ENCODE measurements at places on chromosomes 2 and 18.

DNA sequence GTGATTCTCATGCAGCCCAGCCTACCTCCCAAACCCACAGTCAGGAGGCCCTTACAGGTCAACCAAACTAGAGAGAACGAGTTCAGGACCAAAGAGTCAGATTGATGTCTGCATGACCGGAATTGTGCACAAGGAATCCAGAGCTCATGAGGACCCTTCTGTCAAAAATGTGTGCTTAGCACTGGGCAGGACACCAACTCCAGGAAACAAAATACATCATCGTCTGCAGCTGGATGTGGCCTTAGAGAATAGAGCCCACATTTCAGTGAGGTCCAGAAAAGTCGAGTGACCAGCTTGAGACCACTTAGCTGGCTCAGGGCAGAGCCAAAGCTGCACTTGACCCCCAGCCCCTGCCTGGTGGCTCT lies 3.2 kb downstream of the TNS1 start:
- no peak for DNase-seq

GRCh38 chr2:159078443-159078842 lies 110.0 kb downstream of the TANC1 start:
- DNase-seq, result no peak

- no peak for DNase-seq
Observed at GRCh38 chr2:85503168-85503850, 35.7 kb upstream of the MAT2A start.

DNA sequence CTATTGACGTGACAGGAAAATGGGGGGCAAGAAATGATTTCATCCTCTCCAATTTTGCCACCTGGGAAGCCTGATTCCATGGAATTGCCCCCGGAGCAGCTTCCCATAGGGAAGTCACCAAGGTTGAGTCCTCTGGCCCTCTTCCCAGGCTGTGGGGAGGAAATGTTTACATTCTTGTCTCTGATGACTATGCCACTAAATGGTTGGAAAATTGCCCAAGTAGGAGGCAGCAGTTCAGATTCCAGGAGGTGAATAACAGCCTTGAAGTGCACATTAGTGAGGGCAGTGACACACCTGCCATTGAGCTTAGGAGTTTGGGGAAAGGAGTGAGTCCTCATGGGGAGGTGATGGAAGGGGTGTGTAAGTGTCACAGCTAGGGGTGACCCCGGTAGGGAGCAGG lies 449.2 kb upstream of the DCC start:
- DNase-seq, result no peak

DNA sequence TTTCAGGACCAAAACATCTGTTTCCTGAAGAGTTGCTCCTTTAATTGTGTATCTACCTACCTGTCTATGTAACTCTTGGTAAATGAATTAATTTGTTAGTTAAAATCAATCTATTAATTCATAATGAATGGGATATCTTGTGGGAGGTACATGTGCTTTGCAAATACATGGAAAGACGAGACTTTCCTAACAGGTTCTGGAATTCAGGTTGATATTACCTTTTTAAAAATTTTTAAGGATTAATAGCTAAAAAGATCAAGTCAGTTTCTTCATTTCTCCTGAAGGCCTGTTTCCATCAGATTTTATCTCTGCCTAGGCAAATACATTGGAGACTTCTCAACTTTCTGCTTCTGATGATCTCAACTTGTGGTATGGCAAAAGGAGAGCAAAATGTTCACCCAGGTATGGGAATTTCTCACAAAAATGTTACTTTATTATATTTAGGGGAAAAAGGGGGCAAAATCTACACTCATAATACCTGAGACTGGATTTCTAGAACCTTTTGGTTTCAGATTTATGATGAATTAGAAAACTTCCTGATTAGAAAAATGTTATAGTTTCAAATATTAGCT lies 7.4 kb downstream of the TFPI start:
- no peak for DNase-seq
